ENCODE measurements at places on chromosomes 3 and 15.

- DNase-seq = no peak
Measured at GRCh38 chr15:59817053-59817452, 127.9 kb upstream of the BNIP2 start.

- DNase-seq = no peak
Measured at GRCh38 chr15:47136236-47136635, 581.1 kb upstream of the SEMA6D start.

GRCh38 chr15:46938169-46938568 is 779.1 kb upstream of the SEMA6D start:
- no peak for DNase-seq

- DNase-seq = no peak
Measured at GRCh38 chr3:32176989-32177701, 61.3 kb upstream of the CMTM8 start.

DNA sequence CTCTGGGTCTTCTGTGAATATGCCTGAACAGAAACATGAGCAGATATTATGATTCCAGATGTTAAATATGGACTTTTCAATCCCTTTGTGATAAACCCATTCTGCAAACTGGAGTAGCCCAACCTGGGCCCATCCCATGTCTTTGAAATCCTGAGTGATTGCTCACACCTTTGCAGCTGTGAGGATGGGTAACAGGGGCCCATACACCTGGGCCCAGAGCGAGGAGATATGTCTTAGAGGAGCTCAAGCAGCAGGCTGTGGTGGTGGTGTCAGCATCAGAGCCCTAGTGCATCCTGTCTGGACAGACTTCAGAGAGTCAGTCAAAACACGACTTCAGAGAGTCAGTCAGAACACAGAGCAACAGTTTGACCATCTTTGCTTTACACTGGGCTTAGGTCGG is 64.9 kb upstream of the LIMD1 start:
- no peak for DNase-seq

GRCh38 chr3:94117729-94118128 is 54.9 kb downstream of the NSUN3 start:
- DNase-seq = no peak

DNA sequence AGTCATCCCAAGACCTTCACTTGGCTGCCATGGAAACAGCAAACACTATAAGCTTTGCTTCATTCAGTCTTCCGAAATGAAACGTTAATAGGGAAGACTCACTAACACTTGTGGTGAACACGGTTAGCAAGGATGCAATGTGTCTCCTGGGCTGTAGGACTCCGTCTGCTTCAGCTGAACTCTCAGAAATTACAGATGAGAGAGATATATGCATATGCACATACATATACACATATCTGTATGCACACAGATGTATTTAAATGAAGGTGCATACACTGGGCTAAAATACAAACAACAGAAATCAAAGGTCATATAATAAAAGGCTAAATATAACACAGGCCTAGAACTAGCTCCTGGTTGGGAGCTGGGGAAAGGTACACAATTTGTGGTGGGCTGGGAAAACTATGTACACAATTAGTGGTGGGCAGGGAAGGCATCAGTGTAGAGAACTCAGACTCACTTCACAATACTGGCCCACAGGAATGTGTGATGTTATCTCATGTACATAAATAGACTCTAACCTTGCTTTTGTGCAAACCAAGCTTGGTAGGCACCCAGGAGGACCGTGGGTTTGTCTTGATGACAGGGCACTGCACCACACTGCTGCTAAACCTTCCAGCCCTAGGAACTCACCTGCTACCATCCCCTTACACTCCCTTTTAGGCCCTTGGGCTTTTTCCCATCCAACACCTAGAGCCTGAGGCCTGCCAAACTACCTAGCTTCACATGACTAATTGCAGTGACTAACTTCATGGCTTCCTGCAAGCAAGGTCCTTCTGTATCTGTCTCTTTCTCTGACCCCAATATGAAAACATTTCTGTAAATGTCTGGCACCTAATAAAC is 873.1 kb downstream of the NSUN3 start:
- no peak for DNase-seq

Measured in spleen (tissue), 13 donors.